Right renal cortex interstitium (tissue), 3 donors: ENCODE measurements at places on chromosomes 1 and 21.

GRCh38 chr1:233496993-233497392 is 116.9 kb upstream of the KCNK1 start:
- DNase-seq = no peak

DNA sequence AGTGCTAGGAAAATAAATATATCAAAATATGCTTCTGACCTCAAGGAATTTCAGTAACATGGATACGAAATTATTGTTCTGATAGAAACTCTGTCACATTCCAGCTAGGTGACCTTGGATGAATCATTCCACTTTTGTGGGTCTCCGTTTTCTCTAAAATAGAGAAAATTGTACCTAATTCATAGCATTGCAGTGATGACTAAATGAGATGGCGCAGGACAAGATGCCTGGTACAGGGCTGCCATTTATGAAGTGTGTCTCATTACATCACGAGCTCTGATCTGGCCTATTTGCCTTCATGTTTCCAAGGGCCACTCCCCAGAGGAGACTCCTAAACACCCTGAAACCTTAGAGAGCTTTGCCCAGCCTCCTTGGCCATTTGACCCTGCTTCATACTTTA is 480.0 kb upstream of the USP24 start:
- no peak for DNase-seq

- no peak for DNase-seq
Observed at GRCh38 chr1:153417136-153417888, 992 bp downstream of the S100A7A start.

DNA sequence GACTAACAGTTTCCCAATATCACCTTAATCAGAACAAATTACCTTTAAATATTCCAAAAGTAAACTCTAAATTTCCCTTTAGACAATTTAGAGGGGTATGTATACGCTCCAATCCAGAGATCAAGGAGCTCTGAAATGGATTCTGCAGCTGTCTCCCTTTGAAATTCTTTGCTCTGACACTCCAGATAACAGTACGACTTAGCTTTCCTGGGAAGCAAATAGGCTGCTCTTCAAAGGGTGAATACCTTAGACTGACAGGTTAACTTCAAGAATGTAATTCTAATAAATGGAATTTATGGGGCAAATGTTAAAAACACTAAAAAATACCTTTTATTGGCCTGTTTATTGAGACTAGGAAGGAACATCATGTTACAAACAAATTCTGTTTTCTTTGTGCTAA is 357.2 kb downstream of the USP25 start:
- no peak for DNase-seq

- DNase-seq = no peak
Observed at GRCh38 chr1:31773861-31774260, 9.7 kb upstream of the ADGRB2 start.

DNA sequence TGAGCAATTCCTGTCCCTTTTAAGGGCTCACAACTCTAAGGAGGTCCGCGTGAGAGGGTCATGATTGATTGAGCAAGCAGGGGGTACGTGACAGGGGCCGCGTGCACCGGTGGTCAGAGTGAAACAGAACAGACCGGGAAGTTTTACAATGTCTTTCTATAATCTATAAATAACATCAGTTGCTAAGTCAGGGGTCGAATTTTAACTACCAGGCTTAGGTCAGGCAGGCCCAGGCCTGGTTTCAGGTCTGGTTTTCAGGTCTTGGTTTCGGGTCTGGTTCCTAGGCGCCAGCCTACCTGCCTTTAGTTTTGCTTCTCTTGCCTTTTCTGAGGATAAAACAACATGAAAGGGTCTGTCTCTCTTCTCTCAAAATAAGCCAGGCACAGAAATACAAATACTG is 476.0 kb upstream of the CAMK1G start:
- no peak for DNase-seq

DNA sequence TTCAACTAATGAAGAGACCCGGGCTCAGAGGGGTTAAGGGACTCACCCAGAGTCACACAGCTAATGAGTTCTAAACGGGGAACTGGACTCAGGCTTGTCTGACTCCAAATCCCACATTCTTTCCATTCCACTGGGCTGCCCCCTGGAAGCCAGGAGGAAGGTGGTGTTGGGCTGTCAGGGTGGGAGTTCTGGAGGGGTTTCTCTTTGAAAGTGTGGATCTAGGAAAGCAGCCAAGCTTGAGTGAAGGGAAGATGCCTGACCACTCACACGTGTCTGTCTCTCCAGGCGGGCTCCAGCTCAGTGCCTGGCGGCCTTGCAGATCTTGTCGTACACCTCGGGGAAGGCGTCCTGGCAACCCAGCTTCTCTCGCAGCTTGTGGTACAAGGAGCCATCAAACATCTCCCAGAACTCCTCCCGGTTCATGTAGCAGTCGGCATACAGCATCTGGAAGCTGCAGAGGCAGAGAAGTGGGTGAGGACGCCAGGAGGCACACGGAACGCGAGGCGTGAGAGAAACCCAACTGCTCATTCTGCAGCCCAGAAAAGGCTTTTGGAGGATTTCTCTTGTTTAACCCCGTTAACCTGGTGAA is 35.0 kb downstream of the DHCR24 start:
- DNase-seq = no peak
